Activated CD8-positive, alpha-beta memory T cell treated with anti-CD3 and anti-CD28 coated beads for 1 hour (primary cell): ENCODE measurements at places on chromosomes 5 and 9.

- no peak for DNase-seq
Measured at GRCh38 chr9:113922160-113922559, 46.1 kb downstream of the ZNF618 start.

GRCh38 chr9:117783828-117784227 is 79.6 kb downstream of the TLR4 start:
- no peak for DNase-seq

GRCh38 chr9:28234133-28234893 is 661.0 kb upstream of the C9orf72 start:
- no peak for DNase-seq

DNA sequence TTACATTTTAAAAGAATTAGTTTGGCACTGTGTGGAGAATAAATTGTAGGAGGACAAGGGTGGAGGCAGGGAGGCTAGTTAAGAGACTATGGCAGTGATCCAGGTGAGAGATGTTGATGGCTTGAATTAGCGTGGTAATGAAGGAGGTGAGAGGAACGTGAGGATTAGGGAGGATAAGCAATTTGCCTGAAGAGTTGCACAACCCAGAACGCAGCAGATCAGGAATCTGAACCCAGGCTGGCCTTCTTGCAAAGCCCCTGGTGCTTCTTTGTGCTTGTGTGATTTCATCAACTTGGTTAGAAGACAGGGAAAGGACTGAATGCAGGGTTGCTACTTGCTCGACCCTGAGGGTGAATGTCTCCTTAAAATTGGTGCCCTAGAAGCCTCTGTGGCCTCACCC is 6.9 kb upstream of the SCAMP1 start:
- no peak for DNase-seq

GRCh38 chr5:74862221-74862620 is 4.0 kb downstream of the FAM169A start:
- DNase-seq, result no peak

DNA sequence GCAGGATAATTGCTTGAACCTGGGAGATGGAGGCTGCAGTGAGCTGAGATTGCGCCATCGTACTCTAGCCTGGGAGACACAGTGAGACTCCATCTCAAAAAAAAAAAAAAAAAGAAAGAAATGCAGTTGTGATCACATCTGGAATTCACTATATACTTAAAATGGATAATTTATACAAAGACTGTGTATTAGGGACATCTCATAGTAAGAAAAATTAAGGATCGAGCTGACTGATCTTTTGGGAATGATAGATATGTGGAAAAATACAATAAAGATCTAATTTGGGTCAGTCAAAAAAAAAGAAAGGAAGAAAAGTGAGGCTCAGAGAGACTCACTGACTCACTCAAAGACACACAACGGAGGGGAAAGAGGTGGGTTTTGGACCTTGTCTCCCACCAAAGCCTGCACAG is 73.2 kb upstream of the STXBP1 start:
- no peak for DNase-seq

GRCh38 chr5:154756868-154757813 is 2.0 kb downstream of the LARP1 start:
- peak; percentile 24 for DNase-seq

DNA sequence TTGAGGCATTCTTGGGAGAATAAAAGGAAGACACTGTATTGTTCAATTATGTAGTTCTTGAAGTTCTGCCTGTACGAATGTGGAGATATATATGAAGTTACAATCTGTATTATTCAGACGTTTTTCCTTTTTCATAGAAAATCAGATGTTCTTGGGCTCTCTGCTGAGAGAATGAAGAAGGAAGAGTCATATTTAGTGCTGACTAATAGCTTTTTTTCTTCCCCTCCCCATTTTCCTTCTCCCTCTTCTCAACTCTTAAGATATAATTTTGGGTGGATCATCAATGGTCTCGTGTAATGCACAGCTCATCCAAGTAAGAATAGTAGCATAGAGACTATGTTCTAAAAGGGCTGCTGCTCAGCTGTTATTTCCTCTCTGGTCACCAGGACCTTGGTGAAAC is 23.0 kb upstream of the FBXL7 start:
- no peak for DNase-seq

DNA sequence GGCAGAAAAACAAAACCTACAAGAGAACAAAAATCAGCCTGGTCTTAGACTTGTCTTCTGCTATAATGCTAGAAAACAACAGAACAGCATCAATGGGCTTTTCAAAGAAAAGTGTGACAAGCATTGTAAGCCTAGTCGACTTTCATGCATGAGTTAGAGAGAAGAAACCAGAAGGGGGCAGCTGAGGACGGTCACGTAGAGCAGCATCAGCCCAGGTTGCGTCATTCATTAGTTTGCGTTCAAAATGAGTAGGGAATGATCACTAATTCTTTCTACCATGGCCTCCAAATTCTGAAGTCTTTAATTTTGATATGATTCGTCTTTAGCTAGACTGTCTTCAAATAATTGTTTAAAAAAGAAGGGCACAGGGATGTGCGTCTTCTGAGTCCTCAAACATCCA is 4.7 kb upstream of the ISCA1 start:
- DNase-seq, result no peak

DNA sequence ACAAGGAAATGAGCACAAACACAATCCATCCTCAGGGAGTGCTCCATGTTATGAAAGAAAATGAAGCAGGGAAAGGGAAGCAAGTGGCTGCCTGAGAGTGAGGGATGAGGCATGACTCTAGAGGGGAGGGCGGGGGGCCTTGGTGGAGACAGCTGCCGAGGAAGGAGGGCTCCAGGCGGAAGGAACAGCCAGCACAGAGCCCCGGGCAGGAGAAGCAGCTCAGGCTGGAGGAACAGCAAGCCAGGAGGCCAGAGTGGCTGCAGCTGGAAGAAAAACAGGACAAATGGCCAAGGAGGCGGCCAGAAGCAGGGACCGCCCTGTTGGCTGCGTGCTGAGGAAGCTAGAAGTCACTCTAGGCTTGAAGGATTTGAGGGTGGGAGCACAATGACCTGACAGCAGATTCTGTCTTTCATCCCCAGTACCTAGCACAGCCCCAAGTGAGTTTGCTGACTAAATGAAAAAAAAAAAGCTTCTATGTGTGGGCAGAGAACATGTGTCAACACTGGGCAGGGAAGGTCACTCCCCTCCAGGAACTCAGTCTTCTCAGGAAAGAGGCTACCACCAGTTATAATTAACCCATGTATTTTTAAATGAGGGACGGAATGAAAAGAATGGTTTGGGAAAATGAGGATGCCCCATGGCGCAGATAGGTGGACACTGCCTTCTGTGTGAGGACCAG is 142.8 kb downstream of the DCP2 start:
- no peak for DNase-seq

GRCh38 chr9:136044207-136044970 is 50.7 kb downstream of the NACC2 start:
- DNase-seq, result no peak

- DNase-seq, result no peak
Measured at GRCh38 chr5:109192027-109192426, 217.7 kb downstream of the PJA2 start.

GRCh38 chr5:6632324-6632887 is 438 bp downstream of the NSUN2 start:
- DNase-seq, result no peak

GRCh38 chr5:175688352-175689146 is 30.7 kb downstream of the HRH2 start:
- no peak for DNase-seq

DNA sequence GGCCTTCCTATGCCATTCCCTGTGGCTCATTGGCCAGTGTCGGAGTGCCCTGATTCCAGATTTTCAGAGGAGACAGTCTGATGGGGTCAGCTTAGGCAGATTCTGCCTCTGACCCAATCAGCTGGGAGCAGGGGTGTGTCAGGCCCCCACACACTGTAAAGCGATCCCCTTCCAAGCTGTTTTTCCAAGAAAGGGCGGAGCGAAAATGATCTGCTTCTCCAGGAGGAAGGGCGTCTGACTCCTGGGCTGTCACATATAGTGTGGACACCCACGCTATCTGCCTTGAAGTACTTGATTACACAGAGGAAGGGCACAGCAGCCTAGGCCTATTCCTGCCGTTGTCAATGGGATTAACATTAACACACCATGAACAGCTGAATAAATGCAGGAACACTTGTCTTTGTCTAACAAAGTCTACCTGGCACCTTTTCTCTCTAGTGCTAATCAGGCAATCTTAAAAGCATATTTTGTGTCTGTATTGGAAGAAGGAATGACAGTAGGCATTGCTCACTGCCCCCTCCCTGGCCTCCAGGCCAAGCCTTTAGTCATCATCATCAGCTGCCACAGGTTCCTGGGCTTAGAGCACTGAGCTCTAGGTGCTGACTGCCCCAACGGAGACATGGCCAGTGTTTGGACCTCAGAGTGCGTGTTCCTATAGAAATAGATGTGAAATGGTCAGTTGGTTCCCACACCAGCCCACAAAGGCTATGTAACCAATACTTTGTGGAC is 218.7 kb downstream of the MELK start:
- no peak for DNase-seq

GRCh38 chr9:69574057-69574456 is 98.1 kb downstream of the APBA1 start:
- no peak for DNase-seq

- DNase-seq, result no peak
Measured at GRCh38 chr9:89309166-89309565, 1.8 kb upstream of the CKS2 start.

DNA sequence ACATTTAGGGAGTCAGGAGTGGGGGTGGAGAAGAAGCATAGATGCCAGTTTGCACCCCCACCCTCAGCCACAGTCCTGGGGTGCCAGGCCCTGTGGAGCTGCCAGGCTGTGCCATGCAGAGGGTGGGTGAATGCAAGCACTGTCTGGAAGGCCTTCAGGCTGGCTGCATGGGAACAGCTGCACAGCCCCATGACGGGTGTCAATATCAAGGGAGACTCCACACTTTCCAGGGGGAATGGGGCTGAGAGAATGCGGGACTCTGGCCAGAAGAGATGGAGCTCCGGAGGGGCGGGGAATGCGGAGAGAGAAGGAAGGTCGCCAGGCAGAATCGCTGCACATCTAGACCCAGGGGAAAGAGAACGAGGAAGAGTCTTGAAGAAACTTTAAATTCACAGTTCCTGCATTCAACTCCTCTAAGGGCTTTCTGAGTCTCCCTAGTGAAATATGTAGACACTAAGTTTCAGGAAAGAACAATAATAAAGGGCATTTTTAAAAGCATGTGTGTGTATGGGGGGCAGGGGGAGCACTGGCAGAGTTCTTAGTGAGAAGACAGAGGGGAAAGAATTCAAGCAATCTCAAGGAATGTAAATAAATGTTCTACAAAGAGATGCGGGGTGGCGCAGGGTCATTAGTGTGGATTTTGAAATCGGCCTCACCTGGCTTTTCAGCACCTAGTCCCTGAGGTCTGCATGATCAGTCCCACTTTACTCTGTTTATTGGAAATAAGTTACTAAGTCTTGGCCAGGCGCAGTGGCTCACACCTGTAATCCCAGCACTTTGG is 59.1 kb downstream of the BOD1 start:
- no peak for DNase-seq

GRCh38 chr5:143338658-143339366 is 64.7 kb downstream of the NR3C1 start:
- DNase-seq, result no peak

DNA sequence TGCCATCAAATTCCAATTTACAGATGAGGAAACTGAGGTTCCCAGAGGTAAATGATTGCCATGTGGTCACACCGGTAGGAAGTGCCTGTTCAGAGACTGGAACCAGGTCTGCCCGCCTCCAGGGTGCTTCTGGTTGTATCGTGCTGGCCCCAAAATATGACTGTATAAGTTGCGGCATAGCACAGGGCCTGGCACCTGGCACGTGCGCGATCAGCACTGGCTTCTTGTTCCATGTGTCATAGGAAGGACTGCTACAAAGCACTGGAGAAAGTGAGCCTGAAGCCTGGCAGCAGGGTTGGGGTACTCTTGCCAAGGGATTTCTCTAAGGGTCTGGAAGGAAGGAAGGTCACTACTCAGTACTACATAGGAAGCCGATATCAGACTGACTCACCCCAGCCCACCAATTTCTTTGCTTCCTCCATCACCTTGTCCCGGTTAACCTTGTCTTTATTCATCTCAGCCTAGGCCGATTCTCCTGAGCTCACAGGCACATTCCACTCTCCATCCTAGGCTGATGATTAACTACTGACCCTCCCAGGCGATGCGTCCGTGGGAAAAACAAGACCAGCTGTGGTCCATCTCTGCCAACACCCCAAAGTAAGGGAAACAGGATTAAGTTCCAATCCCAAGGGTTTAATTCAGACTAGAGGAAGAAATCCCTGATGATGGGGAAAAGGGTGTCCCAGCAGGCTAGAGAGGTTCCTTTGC is 1.8 kb downstream of the HRH2 start:
- DNase-seq, result no peak
